GM23338 (cell line): ENCODE measurements at places on chromosomes 5 and 9. TPM values are rescaled to one million over a fixed set of nuclear protein-coding genes. Genes with fewer than 3 reads are reported as not detected.

Gene GABRA1
- polyA plus RNA-seq, result 0.42 and 0.52 TPM in 2 replicates

Gene LOX
- polyA plus RNA-seq, result 1.1 and 1.5 TPM in 2 replicates

Gene TLE1
- 58.1 and 59.1 TPM in 2 replicates for polyA plus RNA-seq

Gene MTREX
- polyA plus RNA-seq, result 46.3 and 47.5 TPM in 2 replicates

Gene SLC1A3
- 30.4 and 40.7 TPM in 2 replicates for polyA plus RNA-seq

Gene PRRX2
- polyA plus RNA-seq, result 5.6 and 5.8 TPM in 2 replicates

Gene SH3RF2
- polyA plus RNA-seq, result 0.80 and 1.7 TPM in 2 replicates

- no peak for DNase-seq
- H3K27ac ChIP-seq, result no peak overlapping the region
- H3K4me1 ChIP-seq, result peaks cover 24% of the 10 kb centered on the region
- H3K36me3 ChIP-seq, result no peaks in the 10 kb centered on the region
- H3K27me3 ChIP-seq, result no peaks in the 10 kb centered on the region
- no peak overlapping the region for H3K4me3 ChIP-seq
These were observed 108.1 kb downstream of the TMEM174 start for GRCh38 chr5:73280821-73281746.

DNA sequence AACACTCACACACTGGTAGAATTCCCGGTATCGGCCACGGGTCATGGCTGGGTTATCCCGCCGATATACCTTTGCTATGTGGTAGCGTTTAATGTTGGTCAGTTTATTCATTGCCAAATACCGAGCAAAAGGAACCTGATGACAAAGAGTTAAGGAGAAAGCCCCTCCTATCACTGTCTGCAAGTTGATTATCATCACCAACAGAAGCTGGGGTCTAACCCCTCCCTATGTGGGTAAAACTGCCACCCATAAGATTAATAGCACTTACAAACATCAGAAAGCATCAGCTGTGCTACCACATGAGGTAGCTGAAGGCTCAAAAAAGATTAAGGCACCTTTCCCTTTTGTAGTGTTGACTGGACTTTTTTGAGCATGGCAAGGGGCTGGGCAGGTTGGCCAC lies 5.6 kb upstream of the DND1 start:
- H3K27me3 ChIP-seq, result no peaks in the 10 kb centered on the region
- no peak overlapping the region for H3K27ac ChIP-seq
- DNase-seq, result no peak
- H3K4me3 ChIP-seq, result no peak overlapping the region

DNA sequence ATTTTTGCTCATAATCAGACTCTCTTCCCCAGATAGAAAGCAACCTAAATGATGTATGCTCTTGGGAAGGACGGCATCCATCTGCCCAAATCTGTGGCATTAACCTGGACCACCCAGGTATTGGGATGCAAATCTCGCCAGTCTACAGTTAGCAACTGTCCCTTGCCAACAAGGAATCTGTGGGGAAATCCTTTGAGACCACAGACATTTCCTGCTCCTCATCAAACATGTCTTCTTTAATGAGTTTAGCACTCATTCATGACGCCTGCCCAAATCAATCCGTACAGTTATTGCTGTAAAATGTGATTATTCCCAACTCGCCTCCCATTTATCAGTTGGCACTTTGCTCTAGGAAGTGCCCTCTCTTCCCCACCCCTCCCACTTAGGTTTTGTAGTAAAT lies 7.8 kb downstream of the ROR2 start:
- peaks cover 8% of the 10 kb centered on the region for H3K27me3 ChIP-seq
- H3K4me3 ChIP-seq, result no peak overlapping the region
- H3K27ac ChIP-seq, result no peak overlapping the region
- no peak for DNase-seq
- no peaks in the 10 kb centered on the region for H3K36me3 ChIP-seq
- peaks cover 35% of the 10 kb centered on the region for H3K4me1 ChIP-seq

DNA sequence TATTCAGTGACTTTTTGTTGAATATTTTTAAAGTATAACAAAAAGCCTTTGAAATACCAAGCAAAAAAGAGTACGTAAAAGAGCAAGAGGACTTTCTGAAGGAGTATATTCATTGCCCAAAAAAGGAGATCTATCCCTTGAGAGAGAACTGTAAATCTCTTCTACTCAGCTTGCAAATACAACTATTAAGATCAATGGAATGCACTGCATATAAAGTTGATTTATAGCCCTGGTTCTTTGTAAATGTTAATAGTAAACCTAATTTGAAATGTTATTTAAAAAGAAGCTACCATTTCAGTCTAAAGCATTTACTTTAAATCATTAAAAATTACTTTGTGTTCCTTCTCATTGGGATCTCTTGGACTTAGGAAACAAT lies 168.1 kb downstream of the PDE4D start:
- no peak for DNase-seq
- peaks cover 5% of the 10 kb centered on the region for H3K4me1 ChIP-seq
- H3K27me3 ChIP-seq, result no peaks in the 10 kb centered on the region
- H3K36me3 ChIP-seq, result no peaks in the 10 kb centered on the region
- no peak overlapping the region for H3K27ac ChIP-seq

GRCh38 chr9:121144482-121144881 lies 57.2 kb downstream of the RAB14 start:
- H3K27ac ChIP-seq, result no peak overlapping the region
- H3K4me1 ChIP-seq, result peaks cover 12% of the 10 kb centered on the region; the same call in 1 of the 2 replicates
- DNase-seq, result no peak
- no peaks in the 10 kb centered on the region for H3K27me3 ChIP-seq
- H3K36me3 ChIP-seq, result peaks cover 6% of the 10 kb centered on the region; the same call in 1 of the 2 replicates
- no peak overlapping the region for H3K4me3 ChIP-seq

DNA sequence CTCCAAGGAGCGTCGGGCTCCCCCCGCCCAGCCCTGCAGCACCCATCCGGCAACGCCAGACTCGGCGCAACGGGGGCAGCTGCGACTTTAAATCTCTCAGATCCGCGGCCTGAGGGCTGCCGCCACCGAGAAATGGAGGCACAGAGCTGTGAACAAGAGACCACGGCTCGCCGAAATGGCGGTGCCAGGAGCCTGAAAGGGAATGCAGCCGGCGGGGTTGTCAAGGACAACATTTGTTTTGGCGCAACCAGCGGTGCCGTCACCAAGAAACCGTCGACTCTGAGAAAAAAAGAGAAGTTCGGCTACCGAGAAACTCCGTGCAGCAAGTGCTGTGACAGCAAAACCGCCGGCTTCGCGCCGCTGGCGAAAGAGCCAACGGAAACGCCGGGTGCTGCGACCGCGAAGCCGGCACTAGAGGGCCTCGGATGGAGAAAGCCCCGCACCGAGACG lies 2.1 kb upstream of the ANXA2R start:
- H3K27me3 ChIP-seq, result peaks cover 96% of the 10 kb centered on the region
- no peaks in the 10 kb centered on the region; the same call in 1 of the 2 replicates for H3K36me3 ChIP-seq
- H3K4me3 ChIP-seq, result peak overlapping the region; percentile 62
- H3K4me1 ChIP-seq, result peaks cover 45% of the 10 kb centered on the region
- DNase-seq, result peak; percentile 78

DNA sequence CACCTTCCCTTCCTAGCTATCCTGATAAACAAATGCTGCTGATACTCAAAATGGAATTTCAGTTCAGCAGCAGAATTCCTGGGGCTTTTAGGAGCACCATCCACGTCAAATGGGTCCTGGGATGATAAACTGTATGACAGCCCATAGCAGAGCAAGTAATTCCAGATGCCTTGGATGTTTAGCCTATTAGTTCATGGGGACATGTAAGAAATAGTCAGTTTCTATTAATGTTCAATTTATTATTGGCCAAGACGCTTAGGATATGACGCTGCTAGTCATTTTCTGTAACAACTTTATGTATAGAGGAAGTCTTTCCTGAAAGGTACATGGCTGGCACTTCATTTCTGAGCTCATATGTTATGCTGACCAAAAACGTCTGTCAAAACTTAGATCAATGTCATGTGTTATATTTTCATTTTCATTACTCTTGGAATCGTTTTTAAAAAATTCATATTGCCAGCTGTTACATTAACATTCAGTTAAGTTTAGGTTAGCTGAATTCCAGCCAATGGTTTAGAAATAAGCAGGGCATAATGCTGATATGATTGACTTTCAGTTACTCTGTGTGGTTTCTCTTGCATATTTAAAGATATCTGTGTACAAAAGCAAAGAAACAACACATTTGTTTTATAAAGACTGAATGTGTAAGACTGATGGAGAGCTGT lies 243.8 kb downstream of the CSNK1G3 start:
- H3K36me3 ChIP-seq, result peaks cover 7% of the 10 kb centered on the region; the same call in 1 of the 2 replicates
- no peak overlapping the region for H3K27ac ChIP-seq
- H3K4me1 ChIP-seq, result peaks cover 14% of the 10 kb centered on the region
- no peaks in the 10 kb centered on the region for H3K27me3 ChIP-seq

GRCh38 chr9:83930881-83931280 lies 9.6 kb upstream of the KIF27 start:
- no peak overlapping the region for H3K27ac ChIP-seq
- H3K4me1 ChIP-seq, result peaks cover 4% of the 10 kb centered on the region; the same call in 1 of the 2 replicates
- DNase-seq, result no peak
- H3K4me3 ChIP-seq, result no peak overlapping the region
- H3K27me3 ChIP-seq, result no peaks in the 10 kb centered on the region

GRCh38 chr9:99488131-99489059 lies 266.3 kb downstream of the SEC61B start:
- no peak for DNase-seq
- H3K4me1 ChIP-seq, result peaks cover 20% of the 10 kb centered on the region
- H3K36me3 ChIP-seq, result no peaks in the 10 kb centered on the region

- H3K36me3 ChIP-seq, result no peaks in the 10 kb centered on the region
- peaks cover 30% of the 10 kb centered on the region for H3K27me3 ChIP-seq
- H3K4me3 ChIP-seq, result no peak overlapping the region
- no peak overlapping the region for H3K27ac ChIP-seq
- H3K4me1 ChIP-seq, result peaks cover 8% of the 10 kb centered on the region
These were observed 2.4 kb upstream of the ARHGEF37 start for GRCh38 chr5:149578896-149579295.

- H3K4me1 ChIP-seq, result no peaks in the 10 kb centered on the region
- H3K4me3 ChIP-seq, result no peak overlapping the region
- no peak for DNase-seq
- H3K36me3 ChIP-seq, result no peaks in the 10 kb centered on the region
These were observed 396.5 kb downstream of the ANXA1 start for GRCh38 chr9:73548201-73548600.
